ENCODE measurements at places on chromosomes 3 and 15.

- no peak overlapping the region for H3K4me3 ChIP-seq
- no peak for DNase-seq
- H3K4me1 ChIP-seq = no peaks in the 10 kb centered on the region
- H3K36me3 ChIP-seq = no peaks in the 10 kb centered on the region
Observed at GRCh38 chr3:101143012-101143411, 149.8 kb upstream of the ABI3BP start.

GRCh38 chr3:70308760-70309159 lies 3.7 kb downstream of the MDFIC2 start:
- H3K36me3 ChIP-seq = no peaks in the 10 kb centered on the region
- H3K4me1 ChIP-seq = no peaks in the 10 kb centered on the region
- H3K4me3 ChIP-seq = no peak overlapping the region
- no peak for DNase-seq
- H3K27me3 ChIP-seq = no peaks in the 10 kb centered on the region
- H3K27ac ChIP-seq = no peak overlapping the region

DNA sequence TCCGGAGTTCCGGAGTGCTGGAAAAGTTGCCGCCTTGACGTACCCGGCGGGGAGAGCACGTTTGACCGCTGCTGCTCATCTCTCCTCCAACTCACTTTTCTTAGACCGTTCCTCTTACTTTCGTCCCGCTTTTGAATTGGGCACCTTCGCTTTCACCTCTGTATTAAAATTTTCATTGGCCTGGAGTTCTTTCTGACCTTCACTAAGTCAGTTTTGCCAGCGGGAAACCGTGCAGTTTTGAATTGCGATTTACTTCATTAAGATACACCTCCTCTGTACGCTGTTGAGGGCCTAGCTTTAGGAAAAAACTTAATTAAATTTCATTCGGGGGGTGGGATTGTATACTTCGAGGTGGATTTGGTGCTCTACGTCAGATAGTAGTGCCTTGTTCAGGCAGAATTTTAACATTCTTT lies 1.3 kb downstream of the GMPS start:
- 0 out of 2 replicates have a peak, but pooled peaks cover 4% of the 10 kb centered on the region for H3K4me1 ChIP-seq
- H3K27me3 ChIP-seq = no peaks in the 10 kb centered on the region
- peak overlapping the region; percentile 84 for H3K4me3 ChIP-seq
- DNase-seq = no peak
- peak overlapping the region; percentile 84 for H3K27ac ChIP-seq

DNA sequence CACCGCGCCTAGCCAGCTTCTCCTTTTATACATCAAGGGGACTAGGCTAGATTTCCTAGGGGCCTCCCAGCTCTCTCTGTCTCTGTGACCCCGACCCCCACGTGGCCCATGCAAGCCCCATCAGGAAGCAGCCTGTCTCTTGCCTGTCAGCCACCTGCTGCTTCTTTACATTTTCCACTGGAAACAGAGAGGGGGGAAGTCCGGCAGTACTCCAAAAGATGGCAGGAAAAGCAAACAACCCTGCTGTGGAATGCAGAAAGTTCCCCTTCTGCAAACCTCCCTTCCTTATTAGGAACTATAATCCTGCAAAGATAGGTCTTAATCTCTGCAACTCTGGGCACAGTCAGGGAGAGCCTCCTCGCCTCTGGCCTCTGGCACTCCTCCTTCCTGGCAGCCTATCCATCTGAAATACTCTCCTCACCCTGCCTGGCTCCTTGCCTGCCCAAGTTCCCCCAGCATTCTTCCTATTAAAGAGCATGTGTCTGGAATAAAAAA lies 47.4 kb upstream of the HACD2 start:
- H3K4me1 ChIP-seq = peaks cover 57% of the 10 kb centered on the region
- H3K4me3 ChIP-seq = no peak overlapping the region
- peak overlapping the region; percentile 15 for H3K27ac ChIP-seq
- H3K27me3 ChIP-seq = no peaks in the 10 kb centered on the region
- DNase-seq = peak; percentile 74

DNA sequence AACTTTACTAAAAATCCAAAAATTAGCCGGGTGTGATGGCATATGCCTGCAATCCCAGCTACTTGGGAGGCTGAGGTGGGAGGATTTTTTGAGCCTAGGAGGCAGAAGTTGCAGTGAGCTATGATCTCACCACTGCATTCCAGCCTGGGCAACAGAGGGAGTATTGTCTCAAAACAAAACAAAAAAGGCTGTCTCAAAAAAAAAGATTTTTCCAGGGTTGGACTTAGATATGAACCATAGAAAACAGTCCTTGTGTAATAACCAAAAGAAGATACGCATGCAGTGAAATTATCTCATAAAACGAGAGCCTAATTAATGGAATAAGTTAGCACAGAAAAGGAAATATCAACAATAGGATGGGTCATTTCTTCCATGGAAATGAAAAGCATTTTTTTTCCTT lies 320.4 kb upstream of the RASGRP1 start:
- H3K27me3 ChIP-seq = no peaks in the 10 kb centered on the region
- H3K4me1 ChIP-seq = peaks cover 65% of the 10 kb centered on the region
- peak overlapping the region; percentile 94 for H3K27ac ChIP-seq
- no peaks in the 10 kb centered on the region for H3K36me3 ChIP-seq
- peak; percentile 87 for DNase-seq

- no peaks in the 10 kb centered on the region for H3K36me3 ChIP-seq
- no peaks in the 10 kb centered on the region for H3K4me1 ChIP-seq
- peaks cover 17% of the 10 kb centered on the region for H3K27me3 ChIP-seq
- DNase-seq = no peak
- no peak overlapping the region for H3K4me3 ChIP-seq
- no peak overlapping the region for H3K27ac ChIP-seq
Observed at GRCh38 chr15:68626283-68626682, 47.5 kb downstream of the CORO2B start.

GRCh38 chr15:55267401-55268175 lies 22.0 kb downstream of the RAB27A start:
- no peaks in the 10 kb centered on the region for H3K4me1 ChIP-seq
- H3K36me3 ChIP-seq = no peaks in the 10 kb centered on the region
- no peak overlapping the region for H3K4me3 ChIP-seq
- no peak for DNase-seq

GRCh38 chr3:71129611-71130431 lies 453.7 kb downstream of the FOXP1 start:
- no peaks in the 10 kb centered on the region for H3K27me3 ChIP-seq

- no peaks in the 10 kb centered on the region for H3K36me3 ChIP-seq
- no peaks in the 10 kb centered on the region for H3K27me3 ChIP-seq
- H3K4me1 ChIP-seq = no peaks in the 10 kb centered on the region
- DNase-seq = no peak
- no peak overlapping the region for H3K27ac ChIP-seq
Observed at GRCh38 chr15:46872981-46873330, 844.3 kb upstream of the SEMA6D start.
